ENCODE measurements at places on chromosomes 4 and X. TPM values are rescaled to one million over a fixed set of nuclear protein-coding genes. Genes with fewer than 3 reads are reported as not detected.

DNA sequence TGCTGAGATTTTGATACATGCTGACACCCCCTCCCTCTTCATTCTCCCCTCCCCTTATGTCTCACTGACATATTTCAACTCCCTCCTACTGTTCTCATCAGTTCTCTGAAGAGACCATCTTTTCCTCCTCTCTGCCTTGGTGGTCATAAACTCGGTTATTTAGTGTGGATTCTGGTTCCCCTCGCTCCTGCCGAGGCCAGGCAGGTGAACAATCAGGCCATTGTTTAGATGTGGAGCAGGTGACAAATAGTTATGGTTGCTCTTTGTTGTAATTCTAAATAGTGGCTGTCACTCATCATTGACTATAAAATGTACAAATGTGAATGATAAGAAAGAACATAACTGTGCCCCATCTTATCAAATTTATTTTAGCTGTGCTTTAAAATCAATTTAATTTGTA lies 324.6 kb downstream of the BCOR start:
- DNase-seq = no peak

DNA sequence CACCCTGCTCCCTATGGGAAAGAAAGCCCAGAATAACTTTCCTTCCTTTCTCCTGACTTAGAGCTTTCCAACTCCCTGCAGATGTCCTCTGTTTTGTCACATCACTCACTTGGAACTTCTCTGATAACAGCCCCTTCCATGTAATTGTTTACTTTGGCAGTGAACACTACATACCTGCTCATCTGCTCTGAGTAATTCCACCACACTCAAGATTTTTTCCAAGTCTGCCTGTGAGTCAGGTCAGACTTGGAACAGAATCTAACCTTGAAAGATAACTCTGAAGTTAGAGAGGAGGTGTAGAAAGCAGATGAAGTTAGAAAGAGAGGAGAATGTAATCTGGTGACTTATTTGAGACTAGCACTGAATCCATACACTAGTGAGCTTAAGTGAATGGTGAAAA lies 7.4 kb downstream of the MAGEB10 start:
- DNase-seq = no peak

DNA sequence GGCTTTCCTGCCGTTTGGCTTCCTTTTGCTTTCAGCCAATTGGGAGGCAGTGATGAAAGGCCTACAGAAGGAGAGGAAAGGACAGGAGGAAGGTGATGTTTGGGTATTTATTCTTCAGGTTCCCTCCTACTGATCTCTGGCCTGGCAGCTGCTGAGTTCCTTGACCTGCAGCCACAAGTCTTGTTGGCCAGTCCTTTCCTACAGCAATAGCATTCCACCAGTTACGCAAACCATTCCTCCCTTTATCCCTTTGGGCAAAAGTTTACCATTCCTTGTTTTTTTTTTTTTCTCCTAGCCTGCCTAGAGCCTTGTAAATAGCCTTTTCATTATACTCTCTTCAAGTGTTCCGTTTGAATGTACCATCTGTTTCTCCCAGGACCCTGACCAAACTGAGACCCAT lies 198.1 kb upstream of the FTHL17 start:
- DNase-seq = no peak

DNA sequence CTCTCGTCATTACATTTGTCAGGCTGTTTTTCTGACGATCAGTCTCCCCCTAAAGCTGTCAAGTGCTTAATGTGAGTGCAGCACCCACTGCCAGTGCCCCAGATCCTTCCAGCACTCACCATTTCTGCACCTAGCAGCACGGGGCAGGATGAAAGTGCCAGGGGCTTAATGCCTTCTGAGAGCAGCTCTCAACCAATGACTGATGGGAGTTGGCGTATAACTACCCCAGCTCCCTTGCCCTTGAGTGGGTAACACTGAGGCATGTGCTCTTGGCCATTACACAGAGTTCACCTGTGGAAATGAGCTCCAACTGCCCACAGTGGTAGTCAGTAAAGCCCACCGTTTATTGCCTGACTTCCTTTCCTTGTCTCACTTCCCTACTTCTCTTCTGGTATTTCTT lies 226.2 kb upstream of the BCOR start:
- no peak for DNase-seq

The PTTG2 gene
- polyA plus RNA-seq = not detected

The MAB21L2 gene
- not detected for polyA plus RNA-seq

The FHDC1 gene
- polyA plus RNA-seq = 4.0 TPM

The PABPC5 gene
- polyA plus RNA-seq = 5.5 TPM

DNA sequence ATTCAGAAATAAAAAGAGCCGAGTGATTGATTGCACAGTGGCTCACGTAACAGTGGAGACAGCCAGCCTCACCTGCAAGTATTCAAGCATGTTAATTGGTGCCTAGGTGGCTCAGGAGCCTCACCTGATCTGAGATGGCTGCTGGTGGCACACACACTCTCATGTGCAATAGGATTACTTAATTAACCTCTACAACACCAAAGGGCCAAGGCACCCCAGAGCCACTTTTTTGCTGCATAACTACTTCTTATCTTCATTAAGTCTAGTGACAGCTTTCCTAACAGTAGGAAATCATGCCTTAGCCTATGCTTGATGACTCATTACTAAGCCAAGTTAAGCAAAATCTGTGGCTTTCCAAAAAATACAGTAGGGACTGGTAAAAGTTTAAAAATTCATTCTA lies 117.3 kb upstream of the NOCT start:
- DNase-seq = no peak

DNA sequence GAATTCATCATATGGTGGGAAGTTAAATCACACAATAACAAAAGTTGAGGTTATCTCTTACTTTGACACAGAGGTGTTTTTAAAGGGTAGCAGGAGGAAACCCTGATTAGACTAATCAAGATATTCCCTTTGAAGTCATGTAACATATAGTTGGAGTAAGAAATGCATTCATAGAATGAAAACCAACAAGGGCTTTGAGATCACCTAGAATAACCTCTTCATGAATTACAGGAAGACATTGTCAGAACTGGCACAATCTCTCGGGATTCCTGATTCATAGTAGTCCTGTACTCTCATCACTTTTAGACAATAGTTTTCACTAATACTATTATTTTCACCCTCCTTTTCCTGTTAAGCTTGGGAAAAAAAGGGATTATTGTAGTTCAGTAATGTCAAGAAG lies 170.2 kb downstream of the PPP3CA start:
- DNase-seq = no peak

GRCh38 chr4:37594099-37594498 lies 92.1 kb downstream of the RELL1 start:
- no peak for DNase-seq

DNA sequence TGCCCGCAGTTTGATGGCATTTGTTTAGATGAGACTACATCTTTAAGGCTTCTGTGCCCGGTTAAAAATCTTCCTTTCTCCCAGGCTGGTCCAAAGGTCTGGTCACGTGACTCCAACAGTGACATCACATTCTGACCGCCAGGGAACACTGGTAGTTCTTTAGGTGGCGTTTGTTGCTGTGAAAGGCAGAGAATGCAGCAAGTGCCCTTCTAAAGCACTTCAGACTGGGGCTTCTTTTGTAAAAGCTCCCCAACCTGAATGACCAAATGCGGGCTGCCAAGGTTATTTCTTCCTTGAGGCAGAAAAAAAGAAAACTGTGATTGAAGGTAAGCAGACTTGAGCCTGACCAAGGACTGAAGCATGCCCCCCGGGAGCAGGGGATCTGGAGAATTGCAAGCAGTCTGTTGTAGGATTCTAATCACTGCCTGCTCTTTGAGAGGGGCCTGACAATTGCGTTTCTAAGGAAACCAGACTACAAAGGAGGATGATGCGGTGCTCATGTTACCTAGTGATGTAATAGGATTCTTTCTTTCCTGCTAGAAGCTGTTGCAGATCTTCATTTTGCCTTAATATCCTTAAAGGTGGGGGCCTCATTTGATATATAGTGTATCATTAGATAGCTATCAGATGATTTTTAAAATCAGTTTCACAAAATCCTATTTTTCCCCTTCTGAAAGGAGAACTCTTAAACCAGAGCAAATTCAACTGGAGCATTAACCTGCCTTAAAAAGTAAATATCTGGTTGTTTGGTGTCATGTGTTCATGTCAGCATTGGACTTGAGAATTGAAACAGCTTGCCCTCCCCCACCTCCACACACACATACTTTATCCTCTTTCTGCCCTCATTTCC lies 133.1 kb downstream of the AKAP4 start:
- DNase-seq = peak; percentile 49

The PPP2R2C gene
- polyA plus RNA-seq = 0.22 TPM

GRCh38 chrX:11273544-11273943 lies 19.7 kb upstream of the AMELX start:
- DNase-seq = no peak

DNA sequence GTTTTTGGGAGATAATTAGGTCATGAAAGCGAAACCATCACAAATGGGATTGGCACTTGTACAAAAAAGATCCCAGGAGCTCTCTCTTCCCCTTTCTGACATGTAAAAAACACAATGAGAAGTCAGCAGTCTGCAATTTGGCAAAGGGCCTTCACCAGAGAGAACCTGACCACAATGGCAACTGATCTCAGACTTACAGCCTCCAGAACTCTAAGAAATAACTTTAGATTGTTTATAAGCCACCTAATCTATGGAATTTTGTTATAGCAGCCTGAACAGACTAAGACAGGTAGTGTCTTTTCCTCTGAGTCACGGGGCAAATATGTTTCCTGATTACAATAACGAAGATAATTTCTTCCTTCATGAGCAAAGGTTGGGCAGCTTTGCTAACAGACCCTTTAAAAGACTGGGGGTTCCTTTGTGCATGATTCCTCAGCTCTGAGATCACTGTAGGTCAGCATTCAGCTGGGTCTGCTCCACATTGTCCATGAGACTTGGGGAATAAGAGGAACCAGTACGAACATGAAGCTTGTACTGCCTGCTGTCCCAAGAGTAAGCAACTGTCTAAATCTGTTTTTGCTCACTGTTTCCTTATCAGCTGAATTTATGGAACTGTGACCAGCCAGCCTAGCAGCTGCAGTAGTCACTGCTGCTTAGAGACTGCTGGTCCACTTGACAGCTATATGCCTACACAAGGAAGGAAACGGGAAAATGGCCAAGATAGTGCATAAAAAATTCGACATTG lies 191.6 kb downstream of the ANAPC10 start:
- DNase-seq = peak; percentile 3

GRCh38 chrX:39381422-39381821 lies 580.2 kb downstream of the MID1IP1 start:
- DNase-seq = no peak

GRCh38 chr4:41460641-41461040 lies 77.3 kb upstream of the LIMCH1 start:
- no peak for DNase-seq

- DNase-seq = no peak
Observed at GRCh38 chrX:34893741-34894140, 48.9 kb upstream of the FAM47B start.

All from right renal cortex interstitium (tissue), 3 donors.